Substantia nigra (tissue), 51 donors: ENCODE measurements at places on chromosomes 13 and 19.

GRCh38 chr13:94660695-94661326 is 51.5 kb downstream of the SOX21 start:
- DNase-seq: no peak

- DNase-seq: peak; percentile 82
Observed at GRCh38 chr19:18904334-18905057, 8.5 kb upstream of the CERS1 start.

DNA sequence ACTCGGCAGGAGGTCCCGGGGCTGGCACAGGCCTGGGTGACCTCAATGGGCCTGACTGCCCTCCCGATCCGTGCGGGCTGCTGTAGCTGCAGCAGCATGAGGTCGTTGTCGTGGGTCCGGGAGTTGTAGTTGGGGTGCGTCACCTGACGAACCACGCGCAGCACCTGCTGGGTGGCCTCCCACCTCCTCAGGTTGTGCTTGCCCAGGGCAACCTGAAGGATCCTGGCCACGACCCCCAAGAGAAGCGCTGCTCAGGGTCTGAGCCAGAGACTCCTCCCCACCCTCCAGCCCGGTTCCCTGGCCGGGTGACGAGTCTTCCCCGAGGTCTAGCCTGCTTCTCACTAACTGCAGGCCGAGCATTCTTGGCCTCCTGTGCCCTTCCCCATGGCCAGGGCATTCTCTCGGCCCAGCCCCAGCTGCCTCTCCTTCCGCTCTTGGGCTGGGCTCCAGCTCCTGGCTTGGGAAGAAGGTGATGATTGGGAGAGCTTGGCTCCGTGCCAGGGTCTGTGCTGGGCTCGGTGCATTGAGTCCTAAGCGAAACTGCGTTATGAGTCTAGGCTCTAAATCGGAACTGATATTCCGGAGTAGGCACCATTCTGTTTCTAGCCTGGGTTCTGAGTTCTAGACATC is 3.1 kb downstream of the KLK14 start:
- no peak for DNase-seq

GRCh38 chr13:110696776-110697175 is 9.1 kb downstream of the CARS2 start:
- no peak for DNase-seq

GRCh38 chr13:37277435-37278144 is 172.1 kb upstream of the CSNK1A1L start:
- DNase-seq: no peak

DNA sequence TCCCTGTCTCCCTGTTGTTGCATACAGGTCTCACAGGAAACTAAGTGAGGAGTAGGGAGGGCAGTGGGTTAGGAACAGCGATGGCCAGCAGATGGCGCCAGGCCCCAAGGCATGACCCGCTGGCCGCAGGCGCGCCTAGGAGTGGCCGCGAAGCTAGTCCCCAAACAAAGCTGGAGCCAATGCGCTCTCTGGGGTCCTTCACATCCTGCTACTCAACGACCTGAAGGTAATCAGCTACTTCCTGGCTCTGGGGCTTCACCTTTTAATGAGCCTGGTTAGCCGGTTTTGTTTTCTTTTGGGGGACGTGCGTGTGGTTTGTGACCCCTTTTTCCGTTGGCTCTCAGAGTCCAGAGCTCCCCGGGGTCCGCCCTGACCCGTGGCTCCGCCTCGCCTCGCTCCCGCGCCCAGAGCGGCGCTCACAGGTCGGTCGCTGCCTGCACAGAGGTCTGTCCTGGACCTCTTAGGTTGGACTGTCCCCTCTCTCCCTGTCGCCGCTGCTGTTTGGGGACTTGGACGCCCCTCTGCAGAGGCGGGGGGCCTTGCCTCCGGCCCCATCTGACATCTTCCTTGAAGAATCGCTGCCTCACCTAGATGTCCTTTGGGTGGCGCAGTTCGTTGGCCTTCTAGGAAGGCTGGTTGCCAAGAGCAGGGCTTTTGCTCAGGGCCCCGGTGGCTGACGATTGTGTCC is 62.2 kb upstream of the GTF3A start:
- peak; percentile 65 for DNase-seq

DNA sequence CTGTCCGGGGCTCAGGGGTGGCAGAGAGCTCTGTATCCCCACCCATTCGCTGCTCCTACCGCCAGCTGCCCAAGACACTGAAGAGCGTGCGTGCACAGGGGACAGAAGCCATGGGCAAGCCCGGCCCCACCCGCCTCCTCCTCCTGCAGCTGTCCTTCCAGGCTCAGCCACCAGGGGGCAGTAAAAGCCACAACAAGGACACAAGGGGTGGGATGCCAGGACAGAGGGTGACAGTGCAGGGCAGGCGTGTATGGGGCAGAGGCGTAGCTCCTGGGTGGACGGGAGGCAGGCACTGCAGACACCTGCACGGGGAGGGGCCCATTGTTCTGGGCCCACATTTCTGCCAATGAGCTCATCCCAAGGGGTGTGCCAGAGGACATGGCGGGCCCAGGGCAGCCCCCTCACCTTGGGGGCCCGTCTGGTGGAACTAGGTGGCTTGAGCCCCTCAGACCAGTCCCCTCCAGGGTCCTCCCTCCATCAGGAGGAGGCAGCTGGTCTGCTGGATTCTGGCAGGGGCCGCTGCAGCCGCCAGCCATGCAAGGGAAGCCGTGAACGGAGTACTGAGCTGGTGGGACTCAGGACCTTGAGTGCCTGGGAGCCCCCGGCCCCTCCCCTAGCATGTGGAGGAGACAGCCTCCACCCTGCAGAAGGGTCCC is 61.2 kb downstream of the MLLT1 start:
- peak; percentile 44 for DNase-seq

DNA sequence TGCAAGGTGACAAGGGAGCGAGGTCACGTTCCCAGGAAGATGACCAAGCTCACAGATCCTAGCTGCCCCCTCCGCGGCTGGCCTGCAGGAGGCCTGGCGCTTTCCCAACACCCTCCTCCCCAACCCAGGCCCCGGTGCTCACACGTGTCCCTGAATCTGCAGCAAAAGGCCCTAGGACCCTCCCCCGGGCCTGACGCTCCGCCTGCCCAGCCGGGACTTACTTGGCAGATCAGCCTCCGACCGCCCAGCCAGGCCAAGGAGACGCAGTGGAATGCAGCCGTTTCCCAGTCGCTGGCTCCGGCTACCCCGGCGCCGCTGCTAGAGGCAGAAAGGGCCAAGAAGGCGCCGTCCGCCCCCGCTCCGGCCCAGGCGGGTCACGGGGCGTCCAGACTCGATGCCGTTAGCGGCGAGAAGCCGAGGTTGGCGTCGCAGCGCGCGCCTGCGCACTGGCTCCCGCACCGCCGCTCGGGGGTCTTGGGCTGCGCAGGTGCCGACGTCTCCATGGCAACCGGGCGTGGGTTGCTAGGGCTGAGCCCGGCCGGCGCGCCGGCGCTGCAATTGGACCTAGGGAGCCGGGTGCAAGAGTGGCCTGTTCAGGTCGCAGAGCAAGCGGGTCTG is at the start of gene PNMA8A:
PNMA8A (minus strand) TSS at position 448 of the 618 bp plus-strand sequence. CDS start 528 bp downstream, outside the sequence.
- DNase-seq: peak; percentile 66

DNA sequence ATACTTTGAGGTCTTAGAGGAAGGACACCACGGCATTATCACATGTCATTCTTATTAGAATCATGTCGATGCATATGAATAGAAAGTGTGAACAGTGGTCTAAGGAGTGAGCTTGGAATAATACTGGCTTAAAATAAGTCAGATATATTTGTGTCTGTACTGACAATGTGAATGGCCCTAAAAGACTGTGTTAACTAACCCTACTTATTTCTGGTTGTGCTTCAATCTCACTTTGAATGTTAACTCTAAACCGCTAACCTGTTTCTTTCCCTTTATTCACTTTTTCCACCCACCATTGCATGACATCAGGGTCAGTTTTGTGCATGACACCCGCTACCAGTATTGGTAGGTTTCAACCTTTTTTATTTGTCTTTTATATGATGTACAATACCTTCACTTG is 69.1 kb upstream of the RAP2A start:
- no peak for DNase-seq

DNA sequence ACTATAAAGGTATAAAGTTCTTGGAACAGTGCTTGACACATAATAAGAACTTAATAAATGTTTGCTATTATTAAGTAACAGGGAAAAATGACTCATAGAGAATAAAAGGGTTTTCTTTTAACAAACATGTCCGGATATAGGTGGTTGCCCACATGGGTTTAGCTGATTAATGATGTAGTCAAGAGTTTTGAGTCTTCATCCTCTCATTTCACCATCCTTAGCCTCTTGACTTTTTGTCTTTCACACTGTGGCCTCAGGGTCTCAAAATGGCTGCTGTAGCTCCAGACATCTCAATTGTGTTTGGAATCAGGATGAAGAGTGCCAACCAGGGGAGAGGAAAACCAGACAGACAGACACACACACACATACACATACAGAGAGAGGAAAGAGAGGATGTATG is 97.9 kb downstream of the HSPH1 start:
- DNase-seq: no peak

DNA sequence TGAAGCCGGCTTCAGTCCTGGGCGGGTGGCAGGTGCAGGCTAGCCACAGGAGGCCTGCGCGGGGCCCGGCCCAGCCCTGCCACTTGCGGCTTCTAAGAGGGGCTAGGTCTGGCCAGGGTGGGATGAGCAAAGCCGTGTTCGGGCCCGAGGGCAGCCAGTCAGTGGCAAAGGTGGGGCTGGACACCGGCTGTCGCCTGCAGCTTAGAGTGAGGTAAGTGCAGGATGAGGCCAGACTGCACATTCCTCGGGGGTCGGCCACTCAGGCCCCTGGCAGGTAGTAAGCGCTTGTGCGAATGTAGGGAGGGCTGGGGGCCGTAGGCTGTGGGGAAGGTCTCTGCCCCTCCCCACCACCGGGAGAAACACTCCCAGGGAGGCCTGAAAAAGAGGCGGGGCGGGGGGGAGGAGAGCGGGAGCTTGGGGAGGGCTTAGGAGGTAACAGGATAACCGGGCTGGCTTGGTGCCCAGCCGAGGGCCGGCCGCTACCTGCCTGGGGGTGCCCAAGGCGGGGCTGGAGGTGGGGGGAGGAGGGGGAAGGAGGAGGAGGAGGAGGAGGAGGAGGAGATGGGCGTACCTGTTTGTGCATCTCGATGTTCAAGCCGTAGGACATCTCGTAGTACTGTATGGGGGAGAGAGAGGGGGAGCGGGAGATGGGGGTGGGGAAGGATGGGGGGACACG is 6.4 kb downstream of the TLE5 start:
- DNase-seq: no peak

- DNase-seq: no peak
Observed at GRCh38 chr13:112831196-112831595, 137.8 kb upstream of the MCF2L start.

DNA sequence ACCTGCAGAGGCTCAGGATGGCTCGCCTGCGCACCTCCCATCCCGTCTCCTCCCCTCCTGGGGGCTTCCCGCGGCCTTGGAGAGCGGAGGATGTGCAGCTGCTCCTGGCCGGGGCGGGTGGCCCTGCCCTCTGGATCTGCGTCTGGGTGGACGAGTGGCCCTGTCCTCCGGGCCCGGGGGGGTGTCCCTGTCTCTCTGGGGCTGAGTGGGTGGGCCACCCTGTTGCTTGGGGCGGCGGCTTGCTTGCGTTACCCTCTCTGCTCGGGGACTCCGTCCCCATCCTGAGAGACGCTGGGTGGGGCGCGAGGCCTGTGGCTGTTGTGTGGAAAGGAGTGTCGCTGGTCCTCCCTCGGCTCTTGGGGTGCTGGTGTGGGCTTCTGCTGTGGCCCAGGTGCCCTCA is 34.6 kb downstream of the DOT1L start:
- no peak for DNase-seq

- no peak for DNase-seq
Observed at GRCh38 chr19:18603255-18603957, 3.2 kb downstream of the CRLF1 start.

DNA sequence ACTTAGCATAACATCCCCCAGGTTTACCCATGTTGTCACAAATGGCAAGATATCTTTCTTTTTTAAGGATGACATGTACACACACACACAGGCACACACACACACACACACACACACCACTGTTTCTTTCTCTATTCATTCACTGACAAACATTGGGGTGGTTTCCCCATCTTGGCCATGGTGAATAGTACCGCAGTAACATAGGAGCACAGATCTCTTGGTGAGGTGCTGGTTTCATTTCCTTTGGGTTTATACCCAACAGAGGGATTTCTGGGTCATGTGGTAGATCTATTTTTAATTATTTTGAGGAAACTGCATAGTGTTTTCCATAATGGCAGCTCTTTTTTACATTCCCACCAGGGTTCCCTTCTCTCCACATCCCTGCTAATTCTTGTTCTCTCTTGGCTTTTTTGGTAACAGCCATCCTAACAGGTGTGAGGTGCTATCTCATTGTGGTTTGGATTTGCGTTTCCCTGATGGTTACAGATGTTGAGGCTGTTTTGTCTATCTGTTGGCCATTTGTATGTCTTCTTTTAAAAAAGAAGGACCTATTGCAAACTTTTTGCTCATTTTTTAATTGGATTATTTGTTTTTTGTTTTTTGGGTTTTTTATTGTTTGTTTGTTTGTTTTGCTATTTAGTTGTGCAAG is 251.7 kb upstream of the IRS2 start:
- no peak for DNase-seq

DNA sequence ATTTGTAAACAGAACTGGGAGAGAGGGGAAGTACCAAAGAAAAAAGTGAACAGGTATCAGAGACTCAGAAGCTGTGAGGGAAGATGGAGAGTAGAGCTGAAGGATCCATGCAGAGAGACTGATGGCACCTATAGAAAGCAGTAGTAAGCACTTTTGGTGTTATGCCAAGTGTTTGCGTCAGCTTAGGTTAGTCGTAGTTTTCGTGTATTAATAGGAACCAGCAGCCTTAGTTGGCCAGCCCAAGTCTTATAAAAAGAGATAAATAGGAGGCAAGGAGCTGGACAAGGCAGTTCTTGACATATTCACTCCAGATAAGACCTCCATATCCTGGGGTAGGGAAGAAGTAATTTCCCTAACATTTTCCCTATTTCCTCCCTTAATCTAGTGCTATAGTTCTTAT is 214.2 kb downstream of the OXGR1 start:
- DNase-seq: no peak

DNA sequence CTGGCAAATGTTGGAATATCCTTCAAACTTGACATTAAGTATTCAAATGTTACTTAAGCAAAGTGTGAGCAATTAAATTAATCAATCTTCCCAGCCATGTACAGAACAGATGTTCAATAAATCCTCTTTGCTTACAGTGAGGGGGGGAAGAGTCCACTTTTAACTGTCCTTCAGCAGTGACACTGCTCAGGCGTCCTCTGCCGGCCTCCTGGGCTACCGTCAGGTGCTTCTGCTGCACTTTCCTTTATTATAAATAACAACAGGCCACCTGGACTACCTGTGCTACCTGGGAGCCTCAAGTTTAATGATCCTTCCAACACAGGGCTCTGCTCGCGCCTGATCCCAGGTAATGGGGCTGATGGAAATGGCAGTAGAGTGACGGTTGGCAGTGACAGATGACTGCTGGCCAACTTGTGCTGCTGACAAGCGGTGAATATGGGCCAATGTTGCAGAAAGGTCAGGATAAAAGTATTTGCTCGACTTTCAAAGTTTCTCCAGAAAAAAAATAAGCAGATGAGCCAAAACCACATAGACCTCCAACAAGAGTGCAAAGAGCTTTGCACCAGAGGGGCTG is 460.0 kb upstream of the ZNF507 start:
- DNase-seq: no peak

- DNase-seq: no peak
Observed at GRCh38 chr13:33257841-33258807, 27.4 kb downstream of the STARD13 start.

- DNase-seq: no peak
Observed at GRCh38 chr19:55141696-55142095, 7.3 kb downstream of the TNNT1 start.
